Mucosa of descending colon (tissue), 3 donors: ENCODE measurements at places on chromosomes 6 and 20. TPM values are rescaled to one million over a fixed set of nuclear protein-coding genes. Genes with fewer than 3 reads are reported as not detected.

The MOG gene
- not detected for total RNA-seq

DNA sequence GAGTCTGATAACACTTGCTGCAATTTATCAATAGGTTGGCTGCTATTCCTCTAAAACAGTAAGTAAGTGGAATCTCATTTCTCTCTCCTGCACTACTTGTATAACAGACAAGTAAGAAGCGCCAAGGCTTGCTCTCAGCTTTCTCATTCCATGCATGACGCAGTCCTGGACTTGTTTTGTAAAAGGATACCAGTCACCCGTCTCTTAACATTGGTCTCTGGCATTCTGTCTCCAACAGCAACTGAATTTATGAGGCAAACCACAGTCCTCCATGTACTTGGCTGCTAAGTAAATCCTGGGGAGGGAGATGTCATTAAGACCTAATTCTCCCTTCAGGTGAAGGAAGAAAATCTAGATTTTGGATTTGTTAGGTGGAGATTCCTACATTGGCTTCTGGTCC is 115.4 kb downstream of the OPN5 start:
- no peak for DNase-seq

- DNase-seq, result no peak
These were observed 16.8 kb upstream of the PRSS16 start for GRCh38 chr6:27230758-27231111.

GRCh38 chr6:86938814-86939213 is 1.5 kb downstream of the HTR1E start:
- DNase-seq, result no peak

The TAGAP gene
- 2.0 TPM for total RNA-seq
